ENCODE measurements at places on chromosomes 11 and 22. TPM values are rescaled to one million over a fixed set of nuclear protein-coding genes. Genes with fewer than 3 reads are reported as not detected.

DNA sequence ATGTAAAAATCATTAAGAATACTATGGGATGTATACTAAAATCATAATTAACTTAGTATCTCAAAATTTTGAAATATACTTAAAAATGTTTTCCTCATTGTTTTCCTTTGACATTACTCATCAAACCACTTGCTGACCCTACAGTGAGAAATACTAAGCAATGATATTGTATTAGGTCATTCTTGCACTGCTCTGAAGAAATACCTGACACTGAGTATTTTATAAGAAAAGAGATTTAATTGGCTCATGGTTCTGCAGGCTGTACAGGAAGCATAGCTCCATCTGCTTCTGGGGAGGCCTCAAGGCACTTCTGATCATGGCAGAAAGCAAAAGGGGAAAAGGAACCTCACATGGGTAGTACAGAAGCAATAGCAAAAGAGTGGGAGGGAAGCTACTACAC is 950.9 kb upstream of the CHORDC1 start:
- no peak for DNase-seq

Gene SEC14L3
- total RNA-seq = not detected

Gene APOBEC3A
- total RNA-seq = 0.78 TPM

DNA sequence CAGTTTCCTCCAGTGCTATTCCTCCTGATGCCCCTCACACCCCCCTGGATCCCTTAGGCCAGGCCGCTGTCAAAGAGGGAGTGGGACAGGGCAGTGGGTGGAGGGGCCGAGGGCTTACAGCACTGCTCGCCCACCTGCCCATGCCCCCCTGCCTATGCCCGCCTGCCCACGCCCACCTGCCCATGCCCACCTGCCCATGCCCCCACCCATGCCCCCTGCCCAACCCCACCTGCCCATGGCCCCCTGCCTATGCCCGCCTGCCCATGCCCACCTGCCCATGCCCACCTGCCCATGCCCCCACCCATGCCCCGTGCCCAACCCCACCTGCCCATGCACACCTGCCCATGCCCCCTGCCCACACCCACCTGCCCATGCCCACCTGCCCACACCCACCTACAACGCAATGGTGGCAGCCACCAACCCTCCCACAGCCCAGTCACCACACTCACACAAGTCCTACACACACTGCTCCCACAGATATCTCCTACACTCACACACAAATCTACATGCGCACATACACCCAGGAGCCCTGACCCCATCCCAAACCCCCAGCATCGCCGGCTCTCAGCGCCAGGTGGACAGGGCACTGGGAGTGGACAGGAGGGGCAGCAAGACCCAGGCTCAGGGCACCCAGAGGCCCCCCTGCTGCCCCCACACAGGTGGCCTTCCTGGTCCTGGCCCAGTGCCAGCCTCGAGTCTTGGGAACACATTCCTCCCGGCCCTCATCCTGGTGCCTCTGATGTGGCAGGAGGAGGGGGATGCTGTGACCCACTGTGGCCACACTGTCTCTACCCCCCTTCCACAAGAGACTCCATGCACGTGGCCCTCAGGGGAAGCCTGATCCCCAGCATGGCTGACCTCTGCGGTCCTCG is 61.8 kb downstream of the CYTH4 start:
- DNase-seq = no peak

DNA sequence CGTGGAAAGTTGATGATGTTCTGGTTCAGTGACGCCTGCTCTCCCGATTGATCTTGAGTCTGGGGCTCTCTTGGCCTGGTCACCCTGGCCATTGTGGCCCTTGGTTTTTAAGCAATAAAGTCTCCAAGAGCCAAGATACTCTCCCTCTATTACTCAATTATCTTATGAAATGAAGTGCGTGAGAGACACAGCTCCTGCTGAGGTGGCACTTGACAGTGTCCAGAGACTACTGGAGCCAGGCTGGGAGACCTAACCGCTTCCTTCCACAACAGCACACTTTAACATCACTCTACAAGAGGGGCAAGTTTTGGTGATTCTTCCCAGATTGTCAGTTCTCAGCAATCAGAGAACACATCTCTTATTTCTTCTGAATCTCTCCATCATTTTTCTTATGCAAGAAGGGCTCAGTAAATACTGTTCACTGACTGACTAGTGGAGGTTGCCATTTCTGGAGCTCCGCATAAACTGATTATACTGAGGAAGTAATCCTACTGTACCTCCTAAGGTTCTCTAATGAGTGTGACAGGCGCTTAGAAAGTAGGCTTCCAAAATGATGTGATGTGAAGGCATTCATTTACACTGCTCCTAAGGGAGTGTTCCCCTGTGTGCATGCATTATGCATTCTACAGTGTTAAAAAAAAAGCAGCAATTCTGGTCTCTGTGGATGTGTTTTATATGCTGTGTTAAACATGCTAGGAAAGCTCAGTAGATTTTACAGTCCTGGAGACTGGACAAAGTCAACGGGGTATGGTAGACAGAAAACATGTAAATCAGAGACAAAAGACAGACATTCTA is 968.0 kb downstream of the OPCML start:
- no peak for DNase-seq

Measured in Right ventricle myocardium inferior (tissue), 1 donor.